Stimulated activated CD4-positive, alpha-beta T cell treated with anti-CD3 and anti-CD28 coated beads, Interleukin-1b, Interleukin-23, amount 100 ng/mL, for 24 hours (primary cell): ENCODE measurements at places on chromosomes 2 and 18.
A peak's percentile ranks its signal among the peaks of the same experiment; 100 is the strongest.

- DNase-seq: no peak
Observed at GRCh38 chr2:155310589-155310988, 612.1 kb downstream of the KCNJ3 start.

DNA sequence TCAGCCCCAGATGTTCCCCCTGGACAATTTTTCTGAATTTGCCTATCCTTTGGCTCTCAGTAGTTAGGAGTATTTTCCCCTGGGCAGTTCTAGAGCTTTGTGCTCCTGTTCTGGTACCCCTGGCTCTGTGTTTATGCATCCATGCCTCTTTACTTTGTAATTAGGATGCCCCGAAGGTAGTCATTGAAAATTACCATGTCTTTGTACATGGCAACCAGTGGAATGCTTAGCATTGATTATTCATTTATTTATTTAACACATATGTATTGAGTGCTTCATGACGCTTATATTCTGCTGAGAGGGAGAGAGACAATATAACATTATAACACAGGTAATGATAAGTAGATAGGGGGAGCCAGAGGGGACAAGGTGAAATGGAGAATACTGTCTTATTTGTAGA, 346.5 kb downstream of the PARD3B start:
- no peak for DNase-seq

- DNase-seq: no peak
Observed at GRCh38 chr2:15069149-15069548, 436.6 kb downstream of the LRATD1 start.

DNA sequence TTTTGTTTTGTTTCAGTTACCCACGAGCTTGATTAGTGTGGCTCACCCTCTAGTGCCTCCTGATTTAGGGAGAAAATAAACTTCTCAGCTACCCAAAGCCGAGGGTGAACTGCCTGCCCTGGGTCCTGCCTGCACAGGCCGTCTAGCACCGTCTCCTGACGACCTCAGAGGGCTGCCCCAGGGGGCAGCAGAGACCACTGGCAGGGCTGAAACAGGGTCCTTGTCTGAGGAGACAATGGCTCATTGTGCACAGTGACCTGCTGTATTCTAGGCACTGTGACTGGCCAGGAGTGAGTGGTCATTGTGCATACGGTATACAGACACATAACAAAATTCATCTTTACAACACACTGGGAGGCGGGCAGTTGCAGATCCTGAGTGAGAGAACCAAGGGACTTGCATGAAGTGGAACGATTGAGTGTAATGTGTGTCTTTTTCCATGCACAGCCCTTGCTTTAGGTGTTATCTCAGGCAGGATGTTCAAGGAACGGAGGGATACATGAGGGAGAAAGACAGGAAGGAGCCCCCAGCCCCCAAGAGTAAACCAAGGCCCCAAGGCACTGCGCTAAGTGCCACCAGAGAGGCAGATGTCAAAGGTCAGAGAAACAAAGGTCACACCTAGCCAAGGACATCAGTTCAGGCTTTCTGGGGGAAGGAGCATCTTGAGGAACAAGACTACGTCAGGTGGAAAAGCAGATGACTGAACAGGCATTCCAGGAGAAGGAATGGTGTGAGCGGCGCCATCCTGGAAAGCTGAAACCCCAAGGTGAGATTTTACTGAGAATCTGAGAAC, 421.3 kb downstream of the LPIN1 start:
- DNase-seq: no peak

GRCh38 chr2:45845566-45845965, 194.1 kb downstream of the PRKCE start:
- DNase-seq: no peak

GRCh38 chr2:59395119-59395518, 1154.0 kb upstream of the FANCL start:
- no peak for DNase-seq

GRCh38 chr18:9971313-9971920, 57.6 kb downstream of the VAPA start:
- peak; percentile 18 for DNase-seq

- no peak for DNase-seq
Observed at GRCh38 chr2:237458519-237458918, 28.5 kb upstream of the MLPH start.

GRCh38 chr18:9839853-9840252, 45.9 kb upstream of the TXNDC2 start:
- DNase-seq: no peak

- peak; percentile 24 for DNase-seq
Observed at GRCh38 chr2:230908595-230909191, 16.3 kb downstream of the GPR55 start.

DNA sequence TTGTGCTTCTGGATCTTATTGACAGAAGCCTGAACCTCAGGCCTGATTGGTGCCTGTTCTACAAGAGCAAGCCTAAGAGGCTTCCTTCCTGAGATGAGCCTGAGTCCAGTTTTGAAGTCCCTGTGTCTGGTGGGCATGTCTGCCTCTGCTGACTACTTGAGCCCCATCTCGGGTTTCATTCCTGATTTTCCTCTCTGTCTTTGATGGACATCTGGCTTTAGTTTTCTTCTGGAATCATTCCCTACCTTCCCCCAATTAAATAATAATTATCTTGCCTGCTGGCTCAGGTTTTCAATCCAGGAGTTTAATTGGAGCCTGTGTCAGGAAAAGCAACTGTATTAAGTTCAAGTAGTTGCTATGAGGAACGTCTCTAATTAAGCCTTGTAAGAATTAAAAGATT, 135.5 kb upstream of the MC4R start:
- DNase-seq: no peak

DNA sequence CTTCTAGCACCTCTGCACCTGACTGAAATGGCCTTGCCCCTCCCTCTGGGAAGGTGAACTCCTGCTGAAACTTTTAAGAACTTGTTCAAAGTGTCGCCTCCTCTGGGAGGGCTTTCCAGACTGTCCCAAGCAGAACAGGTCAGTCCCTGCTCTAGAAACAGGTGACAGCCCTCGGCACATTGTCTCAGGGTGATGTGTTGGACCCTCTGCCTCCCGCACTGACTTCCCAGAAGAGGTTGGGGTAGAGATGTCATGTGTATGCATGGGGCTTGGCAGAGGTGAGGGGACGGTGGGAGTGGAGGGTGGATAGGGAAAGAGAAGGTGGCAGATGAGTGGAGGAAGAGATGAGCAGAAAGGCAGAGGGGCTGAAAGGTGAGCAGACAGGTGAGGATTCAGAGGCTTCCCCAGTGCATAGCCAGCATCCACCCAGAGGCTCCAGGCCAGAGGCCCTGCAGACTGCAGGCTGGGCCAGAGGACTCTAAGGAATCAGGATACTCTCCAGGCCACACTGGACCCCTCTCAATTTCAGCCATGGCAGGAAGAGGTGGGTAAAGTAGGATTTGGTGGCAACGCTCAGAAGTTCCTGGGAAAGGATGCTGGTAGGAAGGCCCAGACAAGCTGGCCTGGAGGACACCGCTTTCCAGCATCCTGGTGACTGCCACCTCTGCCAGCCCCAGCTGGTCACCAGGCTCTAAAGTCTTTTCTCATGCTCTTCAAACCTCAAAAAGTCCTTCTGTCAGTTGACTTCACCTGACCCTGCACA, 24.8 kb upstream of the TNS1 start:
- no peak for DNase-seq

- no peak for DNase-seq
Observed at GRCh38 chr2:184067502-184067901, 530.8 kb upstream of the ZNF804A start.

DNA sequence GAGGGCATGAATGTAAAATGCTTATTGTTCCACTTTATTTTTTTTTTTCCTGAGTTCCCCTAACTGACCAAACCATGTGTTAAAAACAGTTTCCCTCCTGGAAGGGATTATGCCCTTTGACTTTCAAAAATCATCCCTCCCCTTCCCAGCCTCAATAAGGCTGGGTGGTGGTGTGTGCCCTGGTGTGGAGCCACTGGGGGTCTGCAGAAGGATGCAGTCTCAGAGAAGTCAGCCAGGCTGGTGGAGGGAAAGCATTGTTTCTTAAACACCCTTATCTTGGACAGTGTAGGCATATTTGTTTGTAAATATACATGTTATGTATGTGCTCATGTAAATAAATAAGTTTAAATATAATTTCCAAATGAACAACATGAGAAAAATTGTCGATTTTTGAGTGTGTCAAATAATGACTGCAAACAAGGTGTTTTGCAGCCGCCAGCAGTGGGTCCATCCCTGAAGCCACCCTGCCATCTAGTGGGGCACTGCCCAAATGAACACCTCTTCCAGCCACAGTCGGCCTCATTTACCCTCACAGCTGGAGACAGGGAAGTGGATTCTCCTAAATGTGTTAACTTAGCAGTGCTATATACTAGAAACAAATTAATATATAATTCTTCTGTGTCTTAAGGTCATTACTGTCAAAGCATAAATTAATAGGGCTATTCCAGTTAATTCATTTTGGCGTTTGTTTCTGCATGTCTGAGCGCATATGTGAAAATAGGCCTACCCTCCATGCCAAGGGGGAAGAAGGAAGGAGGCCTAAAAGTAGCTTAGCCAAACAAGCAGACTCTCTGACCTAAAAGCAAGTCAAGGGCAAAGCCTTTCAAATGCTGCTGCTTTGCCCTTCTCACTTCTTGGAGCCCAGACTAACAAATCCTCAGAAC, 209.6 kb upstream of the PIK3C3 start:
- DNase-seq: no peak

GRCh38 chr2:103295591-103295990, 533.8 kb downstream of the TMEM182 start:
- no peak for DNase-seq

DNA sequence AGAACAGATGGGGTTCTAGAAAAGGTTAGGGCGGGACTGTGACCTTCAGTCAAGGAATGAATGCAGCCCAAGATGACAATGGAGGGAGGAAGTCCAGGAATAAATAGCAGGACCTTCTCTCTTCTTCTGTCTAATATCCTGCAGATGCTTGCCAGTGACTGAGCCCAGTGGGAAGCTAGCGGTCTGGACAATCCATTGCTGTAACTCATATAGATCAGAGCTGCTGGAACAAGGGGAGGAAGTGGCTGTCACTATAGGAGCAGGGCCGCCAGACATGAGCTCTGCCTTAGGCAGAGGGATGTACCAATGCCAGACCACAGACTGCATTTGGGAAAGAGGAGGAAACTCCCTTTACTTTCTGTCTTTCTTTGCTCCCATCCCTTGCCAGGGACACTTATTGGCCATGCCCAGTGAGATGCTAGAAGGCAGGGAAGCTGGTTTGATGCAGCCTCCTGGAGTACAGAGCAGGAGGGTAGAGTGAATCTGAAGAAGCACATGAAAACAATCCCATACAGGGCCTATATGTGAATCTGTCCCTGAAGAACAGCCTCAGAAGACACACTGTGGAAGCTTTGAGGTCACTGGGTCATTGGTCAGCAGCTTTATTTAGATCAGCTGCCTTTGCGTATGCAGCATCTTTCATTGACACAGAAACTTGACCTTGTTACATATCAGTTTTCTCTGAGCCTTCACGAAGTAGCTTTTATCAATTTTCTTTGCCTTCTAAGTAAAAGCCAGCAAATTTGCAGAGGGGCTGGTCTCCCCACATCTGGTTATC, 65.4 kb downstream of the CCDC85A start:
- no peak for DNase-seq

DNA sequence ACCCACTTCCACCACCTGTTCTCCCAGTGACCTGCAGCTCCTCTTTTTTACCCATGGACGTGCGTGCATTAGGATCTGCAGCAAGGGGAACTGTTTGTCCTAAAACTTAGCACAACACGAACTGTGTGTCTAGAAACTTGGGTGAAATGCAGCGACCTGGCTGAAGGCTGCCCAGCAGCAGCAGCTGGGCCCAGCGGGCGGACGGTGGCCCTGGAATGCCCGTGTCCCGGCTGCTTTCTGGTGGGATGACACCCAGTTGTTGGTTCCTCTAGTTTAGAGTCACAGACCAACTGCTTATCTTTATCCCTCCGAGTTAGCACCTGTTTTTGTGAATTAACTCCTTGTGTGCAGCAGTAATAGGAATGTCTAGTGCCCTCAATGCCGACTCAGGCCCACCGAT, 61.9 kb upstream of the PXDN start:
- no peak for DNase-seq

GRCh38 chr2:185990861-185991525, 252.4 kb downstream of the FSIP2 start:
- DNase-seq: no peak

DNA sequence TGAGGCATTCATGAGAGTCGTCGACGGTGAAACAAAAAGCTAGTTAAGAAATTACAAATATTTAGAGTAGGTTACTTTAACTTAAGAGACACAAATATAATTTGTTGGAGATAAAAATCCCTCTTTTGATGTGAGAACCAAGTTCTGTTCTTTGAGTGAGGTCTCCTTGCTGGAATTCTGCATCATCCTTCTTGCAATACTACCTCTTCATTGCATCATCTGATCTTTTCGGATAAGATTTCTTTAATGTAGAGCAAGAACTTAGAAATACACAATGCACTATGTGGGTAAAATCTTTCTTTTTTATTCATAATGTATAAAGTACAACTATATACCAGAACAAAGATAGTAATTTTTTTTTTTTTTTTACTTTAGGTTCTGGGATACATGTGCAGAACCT, 118.4 kb downstream of the ARL4C start:
- no peak for DNase-seq

DNA sequence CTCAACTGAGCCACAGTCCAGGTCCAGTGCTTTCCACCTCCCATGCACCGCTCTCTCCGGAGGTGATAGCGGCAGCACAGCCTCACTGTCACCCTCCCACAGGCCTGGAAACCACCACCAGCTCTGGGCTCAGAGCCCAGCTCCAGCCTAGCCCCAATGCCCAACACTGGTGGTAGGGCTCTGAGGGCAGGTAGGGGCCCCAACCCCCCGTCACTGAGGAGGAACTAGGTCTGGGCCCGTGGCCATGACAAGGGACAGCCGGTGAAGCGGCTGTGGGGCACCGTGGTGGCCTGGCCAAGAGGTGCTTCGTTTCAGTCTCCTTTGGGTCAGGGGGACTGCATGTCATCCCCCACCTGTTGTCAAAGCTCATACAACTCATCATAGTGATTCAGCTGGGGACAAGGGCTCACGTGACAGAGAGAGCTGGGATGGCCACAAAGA, 5.5 kb upstream of the TMEM214 start:
- no peak for DNase-seq

DNA sequence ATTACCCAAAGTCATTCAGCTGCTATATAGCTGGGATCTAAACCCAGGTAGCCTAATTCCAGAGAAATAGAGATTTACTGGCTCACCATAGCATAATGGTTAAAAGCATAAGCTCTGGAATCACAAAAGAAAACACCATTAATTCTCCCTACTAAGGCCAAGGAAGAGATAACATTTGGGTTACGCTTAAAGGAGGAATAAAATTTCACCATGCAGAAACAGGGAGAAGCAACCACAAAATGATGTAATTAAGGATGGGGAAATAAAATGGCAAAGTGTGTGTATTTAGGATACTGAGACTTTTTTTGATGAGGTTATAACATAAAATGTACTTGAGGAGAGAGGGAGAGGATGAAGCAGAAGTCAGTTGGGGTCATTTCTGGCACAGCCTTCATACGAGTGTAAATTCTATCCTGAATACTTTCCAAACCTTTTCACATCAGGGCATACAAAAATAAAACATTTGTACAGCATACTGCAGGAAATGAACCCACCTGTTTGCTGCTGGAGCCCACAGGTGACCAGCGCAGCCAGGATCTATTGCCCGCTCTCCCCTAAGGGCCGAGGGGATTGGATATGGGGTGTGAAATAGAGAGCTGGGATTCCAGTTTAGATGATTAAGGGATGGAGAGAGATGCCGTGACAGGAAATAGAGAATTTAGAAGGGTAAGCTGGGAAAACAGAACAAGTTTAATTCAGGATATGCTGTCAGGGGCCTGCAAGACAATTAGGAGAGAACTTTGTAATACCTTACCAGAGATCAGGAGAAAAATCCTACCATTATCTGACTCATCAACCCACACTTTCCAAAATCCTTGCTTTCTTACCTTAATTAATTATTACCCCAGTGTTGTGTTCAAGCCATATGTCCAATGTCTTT, 43.8 kb upstream of the SERTAD2 start:
- no peak for DNase-seq

GRCh38 chr2:98455494-98455976, 10.9 kb downstream of the INPP4A start:
- no peak for DNase-seq
